ENCODE measurements at places on chromosomes 3 and 15. TPM values are rescaled to one million over a fixed set of nuclear protein-coding genes. Genes with fewer than 3 reads are reported as not detected.

The UACA gene
- total RNA-seq: 33.1 TPM

The ALDH1L1 gene
- 4.9 TPM for total RNA-seq

The GRM2 gene
- total RNA-seq: under 0.01 TPM

The C3orf20 gene
- total RNA-seq: 0.09 TPM

The CTSH gene
- 14.0 TPM for total RNA-seq

The LRRIQ4 gene
- total RNA-seq: not detected

The COL6A6 gene
- 5.0 TPM for total RNA-seq

The DPH3 gene
- 14.6 TPM for total RNA-seq

The SLC12A1 gene
- not detected for total RNA-seq

The CACNA2D2 gene
- not detected for total RNA-seq

The IFT122 gene
- total RNA-seq: 21.8 TPM

The MORC1 gene
- total RNA-seq: not detected

The B3GNT5 gene
- total RNA-seq: 5.8 TPM

The INSYN1 gene
- 0.68 TPM for total RNA-seq
